Stimulated activated CD4-positive, alpha-beta T cell treated with anti-CD3 and anti-CD28 coated beads, Interleukin-12 subunit alpha, Interleukin-12 subunit beta, amount 100 ng/mL, for 4 hours (primary cell): ENCODE measurements at places on chromosomes 6 and 20.

- DNase-seq: no peak
Observed at GRCh38 chr20:45857882-45858216, 435 bp downstream of the ZSWIM3 start.

GRCh38 chr6:137791281-137792159, 75.5 kb upstream of the TNFAIP3 start:
- no peak for DNase-seq

- DNase-seq: no peak
Observed at GRCh38 chr6:143598466-143599080, 79.2 kb upstream of the PHACTR2 start.

DNA sequence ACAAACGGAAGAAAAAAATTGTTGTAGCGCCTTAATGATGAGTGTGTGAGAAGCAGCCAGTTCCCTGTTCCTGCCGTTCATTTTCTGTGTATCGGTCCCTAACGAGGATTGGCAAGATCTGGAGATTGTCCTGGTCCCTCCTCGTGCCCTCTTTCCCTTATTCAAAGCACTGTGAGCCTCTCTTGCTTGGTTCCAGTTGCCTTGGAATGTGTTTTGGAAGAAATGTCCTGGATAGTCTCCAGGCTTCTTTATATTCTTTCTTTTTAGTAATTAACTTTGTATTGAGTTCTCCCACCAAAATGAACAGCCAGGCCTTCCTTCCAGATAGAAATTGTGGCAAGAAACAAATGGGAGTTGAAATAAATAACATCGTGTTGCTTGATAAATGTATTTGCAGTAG, 348.3 kb downstream of the CDH26 start:
- DNase-seq: no peak

GRCh38 chr6:99589290-99589672, 17.4 kb upstream of the PRDM13 start:
- no peak for DNase-seq

DNA sequence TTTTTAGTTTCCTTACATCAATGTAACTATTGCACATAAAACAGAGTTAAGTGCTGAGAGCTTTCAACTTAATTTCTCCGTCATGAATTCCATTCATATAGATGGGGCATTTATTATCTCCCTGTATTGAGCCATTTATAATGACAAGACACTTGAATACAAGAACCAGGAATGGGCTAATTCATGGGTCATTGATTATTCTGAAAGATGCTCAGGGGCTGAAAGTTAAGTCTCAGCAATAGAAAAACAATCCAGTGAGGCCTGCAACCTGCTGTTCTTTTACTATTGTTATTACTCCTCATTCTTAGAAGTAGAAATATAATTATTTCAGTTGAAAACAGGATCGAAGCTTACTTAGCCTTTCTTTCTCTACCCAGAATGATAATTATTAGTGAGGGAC, 307.7 kb downstream of the MMUT start:
- DNase-seq: no peak

GRCh38 chr6:54916858-54917257, 70.3 kb downstream of the FAM83B start:
- DNase-seq: no peak

GRCh38 chr6:87444362-87444761, 28.4 kb upstream of the SLC35A1 start:
- no peak for DNase-seq

- DNase-seq: no peak
Observed at GRCh38 chr6:151400473-151400872, 9.1 kb upstream of the ZBTB2 start.

- no peak for DNase-seq
Observed at GRCh38 chr20:21323640-21324039, 20.5 kb downstream of the XRN2 start.

- DNase-seq: no peak
Observed at GRCh38 chr6:139080255-139080920, 51.8 kb downstream of the ABRACL start.

GRCh38 chr6:40722091-40722490, 134.9 kb upstream of the LRFN2 start:
- no peak for DNase-seq

- no peak for DNase-seq
Observed at GRCh38 chr20:49892817-49893216, 22.5 kb downstream of the SPATA2 start.

GRCh38 chr6:122994256-122994655, 1.8 kb upstream of the CLVS2 start:
- no peak for DNase-seq

DNA sequence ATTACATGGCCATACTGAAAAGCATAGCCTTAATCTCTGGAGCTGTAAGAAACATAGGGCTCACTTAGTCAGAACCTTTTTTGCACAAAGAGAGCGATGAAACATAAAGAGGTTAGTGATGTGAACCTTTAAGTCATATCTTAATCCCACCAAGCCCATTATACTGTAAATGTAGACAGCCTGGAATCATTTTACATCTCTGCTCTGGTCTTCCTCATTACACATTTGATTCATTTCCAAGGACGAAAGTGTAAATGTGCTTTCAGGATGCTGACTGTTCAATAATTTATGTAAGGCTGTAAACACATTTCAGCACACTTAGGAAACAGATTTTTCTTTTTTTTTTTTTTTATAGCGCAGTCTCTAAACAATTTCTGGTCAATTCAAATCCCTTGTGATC, 131.3 kb upstream of the B3GAT2 start:
- no peak for DNase-seq

DNA sequence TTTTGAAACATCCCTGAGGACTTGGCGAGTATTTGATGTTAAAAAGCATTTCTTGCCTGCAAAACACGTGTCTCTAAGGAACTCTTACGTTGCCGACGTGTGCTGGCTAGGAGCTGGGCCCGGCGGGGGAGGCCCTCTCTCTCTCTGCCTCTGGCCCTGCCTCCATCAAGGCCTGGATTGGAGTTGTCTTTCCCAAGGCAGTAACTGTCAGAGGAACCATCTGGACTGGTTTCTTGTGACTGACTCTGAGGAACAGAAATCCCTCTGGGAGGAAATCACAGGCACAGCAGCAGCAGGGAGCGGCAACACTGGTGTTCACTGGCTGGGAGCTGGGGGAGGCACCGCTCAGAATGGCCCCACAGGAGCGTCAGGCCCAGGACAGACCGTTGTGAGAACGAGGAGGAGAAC, 244.2 kb downstream of the NRN1 start:
- DNase-seq: no peak
